ENCODE measurements at places on chromosomes 16 and 17. TPM values are rescaled to one million over a fixed set of nuclear protein-coding genes. Genes with fewer than 3 reads are reported as not detected.

Gene SLC52A1
- total RNA-seq, result 0.54 TPM

Gene ZNF469
- total RNA-seq, result 1.3 TPM

Gene NOMO2
- total RNA-seq, result 293 TPM

Gene ANKS4B
- total RNA-seq, result not detected

Gene CCL17
- not detected for total RNA-seq

Gene TMEM88
- total RNA-seq, result 1.6 TPM

Gene KRT33A
- not detected for total RNA-seq

Gene SEC14L5
- total RNA-seq, result 0.26 TPM

Gene CCL15
- not detected for total RNA-seq
